GF-D8 (cell line): ENCODE measurements at places on chromosomes 11 and 22.
A peak's percentile ranks its signal among the peaks of the same experiment; 100 is the strongest.

DNA sequence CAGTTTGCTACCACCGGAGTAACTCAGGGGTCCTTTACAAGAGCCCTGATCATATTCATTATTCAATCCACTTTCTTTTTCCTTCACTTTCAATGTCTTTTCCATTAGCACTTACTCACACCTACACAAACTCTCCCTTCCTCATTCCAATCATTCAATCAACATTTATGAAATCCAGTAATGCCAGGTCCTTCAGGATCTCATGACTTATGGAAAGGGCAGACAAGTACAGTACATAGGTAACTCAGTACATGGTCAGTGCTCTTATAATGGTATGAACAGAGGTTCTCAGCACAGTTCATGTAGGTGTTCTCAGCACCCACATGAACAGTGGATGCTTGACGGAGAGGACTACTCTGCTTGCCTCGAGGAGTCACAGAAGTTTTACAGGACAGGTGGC lies 106.6 kb downstream of the USP35 start:
- DNase-seq, result no peak

DNA sequence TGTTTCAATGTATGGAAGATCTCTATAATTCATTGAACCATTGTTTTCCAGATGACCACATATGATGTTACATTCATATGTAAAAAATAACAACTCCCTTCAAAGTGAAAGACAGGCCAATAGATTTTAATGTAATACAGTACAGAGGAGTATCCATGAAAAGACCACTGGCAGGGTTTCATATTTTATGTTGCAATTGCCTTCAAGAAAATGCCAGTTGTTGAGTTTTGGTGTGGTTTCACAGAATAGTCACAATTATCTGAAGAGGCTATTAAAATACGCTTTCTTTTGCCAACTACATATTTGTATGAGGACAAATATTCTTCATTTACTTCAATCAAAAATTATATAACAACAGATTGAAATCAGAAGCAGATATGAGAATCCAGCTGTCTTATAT lies 14.3 kb downstream of the AMOTL1 start:
- DNase-seq, result no peak

GRCh38 chr22:27937453-27937852 lies 18.4 kb upstream of the PITPNB start:
- DNase-seq, result no peak

GRCh38 chr22:42910221-42910942 lies 53.3 kb upstream of the ARFGAP3 start:
- DNase-seq, result no peak

- no peak for DNase-seq
Measured at GRCh38 chr11:93993747-93994146, 27.4 kb upstream of the HEPHL1 start.

GRCh38 chr22:45548247-45548840 lies 45.7 kb downstream of the FBLN1 start:
- no peak for DNase-seq

DNA sequence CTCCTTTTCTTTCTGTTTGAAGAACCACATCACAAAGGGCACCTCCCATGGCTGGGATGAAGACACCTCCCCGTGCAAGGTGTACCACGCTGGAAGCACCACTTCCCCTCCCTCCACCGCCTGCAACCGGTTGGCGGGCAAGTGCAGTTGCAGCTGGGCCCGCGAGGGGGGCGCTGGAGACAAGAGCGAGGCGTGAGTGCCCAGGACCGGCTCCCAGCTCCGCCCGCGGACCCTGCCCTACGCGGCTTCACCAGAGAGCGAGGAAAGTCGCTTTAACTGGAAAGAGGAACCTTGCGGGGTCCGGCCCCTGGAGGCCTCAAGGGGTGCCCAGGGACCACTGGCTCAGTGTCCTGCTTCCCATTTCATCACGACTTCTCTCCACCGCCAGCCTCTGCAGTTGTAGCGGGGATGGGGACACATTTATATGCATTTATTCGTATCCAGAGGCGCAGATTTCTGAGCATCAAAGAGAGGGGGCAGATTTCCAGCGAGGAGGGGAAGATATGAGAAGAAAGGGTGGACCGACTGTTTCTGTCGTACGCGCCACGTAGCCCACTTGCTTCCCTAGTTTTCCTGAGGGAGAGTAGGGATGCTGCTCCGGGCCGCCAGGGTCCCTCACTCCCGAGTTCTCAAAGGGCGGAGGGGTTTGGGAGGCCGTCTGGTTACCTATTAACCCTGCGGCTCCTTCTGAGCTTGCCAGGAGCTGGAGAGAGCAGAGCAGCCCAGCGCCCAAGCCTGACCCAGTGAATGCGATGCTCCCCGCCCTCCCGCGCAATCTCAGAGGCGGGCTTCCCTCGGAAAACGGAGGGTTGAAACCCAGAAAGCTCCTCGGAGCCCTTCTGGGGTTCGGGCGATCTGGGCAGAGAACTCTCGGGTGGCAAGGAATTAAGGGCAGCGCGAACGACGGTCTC lies 3.5 kb downstream of the ESAM start:
- DNase-seq, result peak; percentile 100

- DNase-seq, result no peak
Measured at GRCh38 chr11:124069429-124070401, 28.6 kb upstream of the OR10G7 start.

GRCh38 chr11:78030429-78031325 lies 7.6 kb upstream of the KCTD14 start:
- no peak for DNase-seq

DNA sequence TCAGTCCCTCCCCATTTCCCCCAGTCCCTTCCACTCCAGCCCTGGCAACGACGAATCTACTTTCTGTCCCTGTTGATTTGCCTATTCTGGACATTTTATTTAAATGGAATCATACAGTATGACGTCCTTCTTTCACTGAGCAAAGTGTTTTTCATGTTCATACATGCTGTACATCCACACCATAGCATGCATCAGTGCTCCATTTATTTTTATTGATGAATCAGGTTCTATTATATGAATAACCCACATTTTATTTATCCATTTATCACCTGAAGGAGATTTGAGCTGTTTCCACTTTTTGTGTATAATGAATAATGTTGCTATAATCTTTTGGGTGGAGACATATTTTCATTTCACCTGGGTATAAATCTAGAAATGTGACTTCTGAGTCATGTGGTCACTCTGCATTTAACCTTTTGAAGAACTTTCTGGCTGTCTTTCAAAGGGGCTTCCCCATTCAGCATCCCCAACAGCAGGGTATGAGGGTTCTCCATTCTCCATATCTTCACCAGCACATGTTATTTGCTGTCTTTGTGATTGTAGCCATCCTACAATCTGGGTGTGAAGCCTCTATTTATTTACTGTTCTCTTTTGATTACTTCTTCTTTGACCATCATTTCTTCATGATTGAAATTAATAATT lies 531.7 kb downstream of the ETS1 start:
- DNase-seq, result no peak

GRCh38 chr11:69353696-69354544 lies 60.0 kb downstream of the MYEOV start:
- DNase-seq, result no peak

- peak; percentile 83 for DNase-seq
Measured at GRCh38 chr22:23219822-23220484, 39.6 kb downstream of the BCR start.

GRCh38 chr11:47143322-47143721 lies 33.4 kb downstream of the ARFGAP2 start:
- DNase-seq, result no peak

DNA sequence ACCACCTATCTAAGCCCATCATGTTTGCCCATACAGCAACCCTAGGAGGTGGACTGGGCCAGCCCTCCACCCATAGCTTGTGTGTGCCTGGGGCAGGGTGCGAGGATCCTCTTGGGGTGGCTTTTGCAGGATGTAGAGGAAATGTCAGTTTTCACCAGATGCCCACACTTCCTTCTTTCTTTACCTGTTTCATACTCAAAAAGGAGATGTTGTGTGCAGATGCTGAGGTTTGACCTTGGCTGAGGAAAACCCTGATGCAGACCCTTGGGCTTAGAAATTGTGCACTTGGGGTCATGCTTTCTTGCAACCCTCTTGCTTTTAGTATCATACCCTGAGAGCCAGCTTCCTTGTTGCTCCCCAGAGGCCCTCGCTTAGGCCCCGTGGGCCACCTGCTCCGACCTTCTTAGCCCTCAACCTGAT lies 2.2 kb downstream of the HTR3A start:
- no peak for DNase-seq

- no peak for DNase-seq
Measured at GRCh38 chr22:22194931-22195264, 49.7 kb upstream of the VPREB1 start.

GRCh38 chr11:94946812-94947211 lies 26.5 kb downstream of the CWC15 start:
- DNase-seq, result no peak

DNA sequence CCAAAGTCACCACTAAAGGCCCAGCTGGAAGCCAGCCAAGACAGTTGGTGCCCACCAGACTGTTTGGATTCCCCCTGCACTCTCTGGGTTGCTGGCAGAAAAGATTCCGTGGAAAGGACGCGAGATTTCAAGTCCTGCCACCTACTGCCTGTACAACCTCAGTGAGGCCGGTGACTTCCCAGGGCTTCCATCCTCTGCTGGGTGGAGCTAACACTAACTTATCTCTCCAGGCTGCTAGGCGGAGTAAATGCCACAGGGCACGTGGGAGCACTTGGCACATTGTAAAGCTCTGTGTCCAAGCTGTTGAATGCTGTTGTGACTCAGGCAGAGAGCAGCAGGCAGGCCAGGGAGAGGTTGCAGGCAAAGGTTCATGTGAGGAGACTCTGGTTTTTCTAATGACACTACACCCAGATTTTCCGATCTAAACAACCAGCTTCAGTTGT lies 50.9 kb upstream of the CDON start:
- no peak for DNase-seq

GRCh38 chr11:121112498-121113455 lies 11.7 kb downstream of the TECTA start:
- DNase-seq, result peak; percentile 60

DNA sequence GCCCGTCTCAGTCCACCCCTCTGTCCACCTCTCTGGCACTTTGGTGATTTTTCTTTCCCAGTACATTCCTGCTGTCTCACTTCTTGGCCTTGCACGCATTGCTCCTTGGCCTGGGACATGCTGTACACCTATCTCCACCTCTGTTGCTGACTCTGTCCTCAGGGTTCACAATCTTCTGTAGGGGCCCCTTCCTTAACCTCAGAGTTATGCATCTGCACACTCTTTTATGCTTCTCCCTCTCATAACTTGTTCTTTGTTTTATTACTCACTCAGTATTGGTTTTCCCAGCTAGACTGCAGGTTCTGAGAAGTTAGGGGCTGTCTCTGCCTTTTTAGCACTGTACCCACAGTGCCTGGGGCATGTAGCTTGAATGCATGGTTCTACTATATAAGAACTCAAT lies 139.1 kb upstream of the MTMR2 start:
- no peak for DNase-seq

DNA sequence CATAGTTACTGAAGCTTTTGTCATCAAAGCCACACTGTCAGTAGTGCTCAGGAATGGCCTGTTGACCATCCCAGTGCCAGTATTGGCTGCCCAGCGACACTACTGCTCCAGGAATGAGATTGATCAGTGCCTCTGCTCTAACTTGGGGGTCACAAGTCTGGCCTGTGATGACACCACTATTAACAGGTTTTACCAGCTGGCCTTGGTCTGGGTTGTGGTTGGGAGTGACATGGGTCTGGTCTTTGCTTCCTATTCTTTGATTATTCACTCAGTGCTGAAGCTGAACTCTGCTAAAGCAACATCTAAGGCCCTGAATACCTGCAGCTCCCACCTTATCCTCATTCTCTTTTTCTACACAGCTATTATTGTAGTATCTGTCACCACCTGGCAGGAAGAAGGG lies 21.5 kb downstream of the OR56B4 start:
- DNase-seq, result peak; percentile 17

GRCh38 chr11:9760193-9760575 lies 96.3 kb downstream of the SWAP70 start:
- DNase-seq, result no peak

- DNase-seq, result no peak
Measured at GRCh38 chr11:57399221-57399620, 8.8 kb upstream of the PRG2 start.

- no peak for DNase-seq
Measured at GRCh38 chr22:48757985-48758561, 1069.6 kb downstream of the BRD1 start.

GRCh38 chr11:77519847-77520246 lies 46.0 kb upstream of the PAK1 start:
- DNase-seq, result no peak

GRCh38 chr11:88284336-88285050 lies 53.0 kb downstream of the CTSC start:
- no peak for DNase-seq

GRCh38 chr11:16169956-16170847 lies 186.1 kb downstream of the SOX6 start:
- DNase-seq, result no peak

DNA sequence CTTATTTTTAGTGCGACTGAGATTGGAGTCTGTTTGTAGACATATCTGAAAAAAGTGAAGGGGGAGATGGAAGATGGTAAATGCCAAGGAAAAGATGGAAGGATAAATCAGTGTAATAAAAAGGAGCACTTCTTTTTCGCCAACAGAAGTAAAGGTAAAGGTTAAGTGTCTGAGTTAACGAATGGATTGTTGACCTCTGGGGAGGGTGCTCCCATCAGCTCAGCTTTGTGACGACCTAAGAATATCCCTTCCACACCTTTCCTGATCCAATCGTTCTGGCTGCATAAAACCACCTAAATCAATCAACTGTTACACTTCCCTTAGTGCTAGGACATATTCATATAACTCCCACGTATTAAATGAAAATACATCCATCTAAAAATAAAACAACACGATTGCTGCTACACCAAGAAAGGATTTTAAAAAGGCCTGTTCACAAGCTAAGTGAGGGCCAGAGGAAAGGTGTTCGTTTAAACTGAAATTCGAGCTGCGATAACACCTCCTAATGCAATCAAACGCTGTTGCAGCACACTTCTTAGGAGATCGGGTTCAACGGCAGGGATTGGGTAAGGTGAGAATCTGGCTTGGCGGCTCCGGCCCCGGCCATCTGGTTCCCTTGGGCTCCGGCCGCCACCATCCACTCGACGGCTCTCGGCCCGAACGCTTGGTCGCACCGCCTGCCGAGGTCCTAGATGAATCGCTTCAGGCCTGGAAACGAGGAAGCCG lies 658 bp downstream of the C11orf71 start:
- DNase-seq, result peak; percentile 91

- no peak for DNase-seq
Measured at GRCh38 chr22:24937114-24937513, 9.4 kb downstream of the LHFPL7 start.
